ENCODE measurements at places on chromosomes 13 and 19.

DNA sequence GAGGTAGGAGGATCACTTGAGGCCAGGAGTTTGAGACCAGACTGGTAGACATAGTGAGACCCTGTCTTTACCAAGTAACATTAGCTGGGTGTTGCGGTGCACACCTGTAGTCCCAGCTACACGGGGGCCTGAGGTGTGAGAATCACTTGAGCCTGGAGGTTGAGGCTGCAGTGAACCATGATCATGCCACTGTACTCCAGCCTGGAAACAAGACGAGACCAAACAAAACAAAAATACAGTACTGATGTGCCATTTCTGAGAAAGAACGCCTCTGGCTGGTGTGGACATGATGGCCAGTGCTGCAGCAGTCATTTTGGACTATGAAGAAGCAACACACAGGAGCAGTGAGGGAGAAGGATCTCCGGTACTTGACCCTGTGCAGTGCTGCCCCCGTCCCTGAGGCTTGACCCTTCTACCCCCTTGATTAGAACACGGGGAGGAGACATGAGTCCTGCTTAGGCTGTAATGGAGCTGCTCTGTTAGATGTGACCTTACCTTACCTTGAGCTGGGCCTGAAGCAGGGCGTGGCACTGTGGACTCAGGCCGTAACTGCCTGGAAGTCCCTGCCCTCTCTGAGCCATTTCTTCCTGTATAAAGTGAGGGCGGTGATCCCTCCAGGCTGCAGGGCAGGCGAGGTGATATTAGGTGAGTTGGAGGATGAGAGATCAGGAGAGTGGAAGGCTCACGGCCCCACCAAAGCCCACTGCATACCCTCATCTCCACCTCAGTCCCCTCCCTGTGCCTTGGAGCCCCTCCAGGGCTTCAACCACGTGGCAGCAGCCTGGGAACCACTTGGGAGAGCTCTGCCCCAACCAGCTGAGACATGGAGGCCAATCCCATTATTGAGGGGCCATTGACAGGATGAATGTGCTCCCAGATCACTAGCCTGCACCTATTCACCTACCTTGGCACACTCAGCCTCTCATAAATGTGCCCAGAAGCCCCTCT, 5.9 kb downstream of the RPL18A start:
- no peak for DNase-seq

DNA sequence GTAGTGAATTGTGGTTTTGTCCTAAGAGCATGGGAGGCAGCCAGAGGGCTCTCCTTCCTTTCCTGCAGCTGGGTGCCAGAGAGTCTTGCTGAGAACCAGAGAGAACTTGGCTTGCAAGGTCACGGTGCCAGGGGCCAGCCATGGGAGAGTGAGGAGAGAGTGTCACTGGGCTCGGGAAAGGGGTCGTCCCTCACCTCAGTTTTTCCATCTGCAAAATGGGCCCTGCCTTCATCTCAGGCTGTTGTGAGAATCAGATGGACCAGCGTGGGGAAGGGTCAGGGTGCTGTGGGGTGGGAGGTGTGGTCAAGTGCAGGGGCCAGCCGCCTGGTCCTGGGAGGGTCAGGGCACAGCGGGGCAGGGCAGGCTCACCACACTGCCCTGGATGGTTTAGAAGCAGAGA, 7.3 kb downstream of the LRP3 start:
- DNase-seq, result no peak

GRCh38 chr13:39347926-39348901, 254.8 kb downstream of the LHFPL6 start:
- DNase-seq, result no peak

- no peak for DNase-seq
These were observed 38.6 kb upstream of the ZNF30 start for GRCh38 chr19:34888091-34888490.

DNA sequence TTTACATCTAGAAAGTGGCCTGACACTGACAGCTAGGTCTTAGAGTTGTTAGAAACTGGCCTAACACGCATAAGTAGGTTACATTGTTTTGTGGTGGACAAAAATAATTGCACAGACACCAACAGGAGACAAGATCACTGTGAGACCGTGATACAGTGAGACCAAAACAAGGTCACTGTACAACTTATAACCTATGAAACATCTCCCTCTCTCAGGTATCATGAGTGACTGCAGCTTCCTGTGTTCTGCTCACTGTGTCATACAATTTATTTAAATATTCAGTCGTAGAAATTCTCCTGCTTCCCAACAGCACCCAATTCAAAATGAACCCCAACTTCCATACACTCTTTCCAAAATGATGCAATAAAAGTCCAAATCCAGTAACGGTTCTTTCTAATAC, 2165.2 kb downstream of the PCDH9 start:
- DNase-seq, result no peak

DNA sequence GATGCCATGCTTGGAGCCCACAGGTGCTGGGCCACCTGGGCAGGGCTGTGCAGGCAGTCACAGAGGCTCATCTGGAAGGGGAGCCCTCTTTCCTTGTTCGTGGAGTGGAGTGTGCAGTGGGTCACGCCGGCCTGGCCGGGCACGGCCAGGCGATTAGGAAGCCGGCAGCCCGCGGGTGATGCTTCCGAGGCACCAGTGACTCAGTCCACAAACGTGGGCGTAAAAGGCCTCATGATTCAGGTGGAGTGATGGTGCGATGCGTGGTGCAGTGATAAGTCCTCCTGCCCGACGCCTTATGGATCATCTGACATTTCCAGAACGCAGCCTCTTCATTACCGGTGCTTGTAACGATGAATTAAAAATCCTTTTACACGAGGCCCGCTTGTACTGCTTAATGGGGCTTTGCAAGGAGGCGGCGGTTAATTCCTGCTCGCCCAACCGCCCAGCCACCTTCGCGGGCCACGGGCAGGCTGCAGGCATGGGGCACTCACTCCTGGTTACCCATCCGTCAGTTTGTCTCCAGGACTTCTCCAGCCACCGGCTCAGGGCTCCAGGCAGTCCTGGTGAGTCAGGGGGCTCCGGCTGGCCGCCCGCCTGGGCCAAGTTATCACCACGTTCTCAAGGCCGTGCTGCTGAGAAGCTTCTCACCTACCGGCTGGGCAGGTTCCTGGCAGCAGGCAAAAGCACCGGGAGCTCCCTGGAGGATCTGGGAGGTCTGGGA, 172.4 kb downstream of the KDM4B start:
- no peak for DNase-seq

- DNase-seq, result no peak
These were observed 19.3 kb downstream of the PPP1R37 start for GRCh38 chr19:45112111-45112827.

DNA sequence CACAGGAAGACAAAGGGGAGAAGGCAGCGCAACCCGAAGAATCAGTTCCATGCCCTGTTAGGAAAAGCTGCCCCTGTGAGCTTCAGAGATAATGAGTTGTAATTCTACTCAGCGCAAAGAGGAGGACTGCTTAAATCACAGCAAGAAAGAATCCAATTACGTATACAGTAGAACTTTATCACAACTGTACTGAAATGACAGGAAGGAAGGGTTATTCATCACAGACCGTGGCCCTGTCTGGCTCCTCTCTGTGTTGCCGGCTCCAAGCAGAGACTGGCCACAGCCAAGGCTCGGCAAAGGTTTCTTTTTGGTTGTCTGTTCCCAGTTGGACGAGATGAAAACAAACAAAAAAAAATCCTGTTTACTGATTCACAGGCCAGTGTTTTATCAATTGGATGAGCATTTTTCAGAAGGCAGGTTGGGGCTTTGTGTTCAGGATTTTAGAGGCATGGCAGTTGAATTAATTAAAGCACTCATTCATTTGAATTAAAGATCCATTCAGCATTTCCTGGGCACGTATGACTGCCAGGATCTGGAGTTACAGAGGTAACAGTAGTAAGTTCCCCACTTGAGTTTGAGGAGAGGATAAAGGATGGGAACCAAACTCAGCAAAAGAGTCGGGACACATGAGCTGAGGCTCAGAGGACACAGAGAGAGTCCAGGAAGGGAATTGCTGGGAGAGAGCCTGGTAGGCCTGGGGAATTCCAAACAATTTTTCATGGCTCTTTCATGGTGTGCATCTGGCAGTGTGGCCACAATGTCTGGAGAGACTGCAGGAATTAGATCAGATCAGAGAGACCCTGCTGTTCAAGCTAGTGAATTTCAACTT, 341.0 kb downstream of the DNAJC15 start:
- DNase-seq, result peak; percentile 26
